ENCODE measurements at places on chromosomes 2 and 18.

DNA sequence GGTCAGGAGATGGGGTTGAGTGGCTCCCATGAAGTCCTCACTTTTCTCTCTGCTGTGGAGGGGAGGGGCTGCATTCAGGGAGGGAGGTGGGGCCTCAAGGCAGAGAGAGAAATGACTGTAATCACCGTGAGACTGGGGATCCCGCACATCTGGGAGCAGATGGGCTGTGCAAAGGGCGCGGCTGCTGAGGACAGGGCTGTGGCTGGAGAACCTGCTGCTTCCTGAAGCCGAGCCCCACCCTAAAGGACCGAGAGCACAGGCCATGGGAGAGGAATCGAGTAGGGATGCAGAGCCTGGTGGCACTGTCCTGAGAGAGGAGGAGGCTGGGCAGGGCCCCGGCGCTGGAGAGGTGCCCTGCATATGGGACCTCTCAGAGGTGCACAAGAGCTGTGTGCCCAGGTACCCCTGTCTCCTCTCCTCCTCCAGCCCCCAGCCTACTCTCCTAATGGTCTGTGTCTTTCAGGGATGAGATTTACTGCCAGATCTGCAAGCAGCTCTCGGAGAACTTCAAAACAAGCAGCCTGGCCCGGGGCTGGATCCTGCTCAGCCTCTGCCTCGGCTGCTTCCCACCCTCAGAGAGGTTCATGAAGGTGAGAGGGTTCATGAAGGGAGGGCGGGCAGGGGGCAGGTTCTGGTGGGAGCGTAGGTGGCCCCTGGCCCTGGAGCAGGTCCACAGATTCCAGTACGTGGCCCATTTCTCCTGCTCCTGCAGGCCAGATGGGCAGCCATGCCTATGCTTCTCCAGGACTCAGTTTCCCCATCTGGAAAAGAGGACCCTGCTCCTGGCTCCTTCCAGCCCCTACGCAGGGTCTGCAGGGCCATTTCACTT, 25.9 kb upstream of the GPR17 start:
- no peak for DNase-seq

DNA sequence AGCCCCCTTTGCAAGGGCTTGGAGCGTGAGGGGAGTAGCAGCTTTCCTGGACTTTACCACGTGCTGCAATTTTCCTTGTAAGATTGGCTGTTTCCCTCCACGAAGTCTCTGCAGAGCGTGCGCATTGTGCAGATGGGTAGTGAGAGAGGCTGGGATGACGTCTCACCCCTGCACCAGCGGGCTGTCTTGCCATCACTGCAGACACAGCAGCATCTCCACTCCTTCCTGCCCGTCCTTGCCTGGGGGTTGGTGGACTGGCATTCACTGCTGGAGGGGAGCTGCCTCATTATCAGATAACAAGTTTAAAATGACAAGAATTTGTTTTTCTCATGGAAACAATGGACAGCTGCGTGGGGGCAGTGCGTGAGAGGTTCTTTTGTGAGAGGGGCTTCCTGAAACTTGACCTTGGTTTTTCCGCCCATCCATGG, 45.3 kb upstream of the HS6ST1 start:
- DNase-seq = no peak

GRCh38 chr2:59413751-59414570, 1139.5 kb downstream of the BCL11A start:
- no peak for DNase-seq

DNA sequence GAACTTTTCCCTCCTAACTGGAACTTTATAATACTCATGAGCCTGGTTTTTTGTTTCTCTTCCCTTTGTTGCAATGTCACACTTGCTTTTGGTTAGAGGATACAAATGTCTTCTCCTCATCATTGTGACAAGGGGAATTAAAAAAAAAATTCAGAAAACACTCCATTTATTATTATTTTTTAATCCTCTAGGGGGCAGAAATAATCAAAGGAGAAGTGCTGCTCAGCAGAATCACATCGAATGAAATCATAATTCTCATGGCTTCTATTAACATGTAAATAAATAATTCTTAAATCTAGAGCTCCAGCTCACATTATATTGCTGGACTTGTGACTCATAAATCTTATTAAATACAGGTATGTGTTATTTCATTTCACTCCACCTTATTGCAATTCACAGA, 273.8 kb downstream of the TRIB2 start:
- no peak for DNase-seq

- no peak for DNase-seq
Measured at GRCh38 chr2:185278761-185279160, 459.8 kb upstream of the FSIP2 start.

GRCh38 chr18:32358075-32358474, 112.6 kb downstream of the GAREM1 start:
- no peak for DNase-seq

GRCh38 chr18:8504880-8505435, 104.3 kb upstream of the RAB12 start:
- no peak for DNase-seq

DNA sequence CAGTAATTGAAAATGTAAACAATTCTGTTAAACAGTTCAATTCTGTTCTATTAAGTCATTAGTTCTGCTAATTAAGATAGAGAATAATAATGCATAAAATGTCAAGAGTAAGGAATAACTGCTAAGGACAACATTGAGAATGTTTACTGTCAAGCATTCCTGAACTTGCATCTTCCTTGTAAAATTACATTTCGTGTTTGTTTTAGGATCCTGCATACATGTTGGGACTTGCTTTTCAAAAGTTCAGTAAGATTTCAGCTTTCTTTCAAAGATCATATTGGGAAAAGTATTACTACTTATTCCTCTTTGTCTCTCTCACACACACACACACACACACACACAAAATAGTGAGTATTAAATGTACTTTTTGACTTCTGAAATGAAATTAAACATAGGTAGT, 20.5 kb downstream of the DYNC1I2 start:
- DNase-seq = no peak

- DNase-seq = no peak
Measured at GRCh38 chr2:161128885-161129284, 31.3 kb upstream of the TANK start.

- no peak for DNase-seq
Measured at GRCh38 chr2:197559681-197560080, 43.8 kb downstream of the MOB4 start.

DNA sequence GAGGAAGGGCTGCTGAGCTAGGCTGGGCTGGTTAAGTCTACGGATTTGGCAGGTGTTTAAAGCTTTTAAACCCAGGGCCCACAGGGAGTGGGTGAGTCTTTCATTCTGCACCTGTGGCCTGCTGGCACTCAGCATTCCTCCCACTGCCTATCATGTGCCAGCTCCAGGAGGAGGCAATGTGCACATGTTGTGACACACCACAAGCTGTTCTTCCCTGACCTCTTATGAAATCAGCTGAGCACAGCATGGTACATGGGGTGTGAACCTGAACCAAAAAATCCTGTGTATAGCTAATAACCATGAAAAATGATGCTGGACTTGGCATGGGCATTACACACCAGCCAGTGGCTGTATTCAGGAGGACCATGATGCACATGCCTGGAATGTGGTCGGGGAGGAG, 297.9 kb upstream of the MMADHC start:
- no peak for DNase-seq

DNA sequence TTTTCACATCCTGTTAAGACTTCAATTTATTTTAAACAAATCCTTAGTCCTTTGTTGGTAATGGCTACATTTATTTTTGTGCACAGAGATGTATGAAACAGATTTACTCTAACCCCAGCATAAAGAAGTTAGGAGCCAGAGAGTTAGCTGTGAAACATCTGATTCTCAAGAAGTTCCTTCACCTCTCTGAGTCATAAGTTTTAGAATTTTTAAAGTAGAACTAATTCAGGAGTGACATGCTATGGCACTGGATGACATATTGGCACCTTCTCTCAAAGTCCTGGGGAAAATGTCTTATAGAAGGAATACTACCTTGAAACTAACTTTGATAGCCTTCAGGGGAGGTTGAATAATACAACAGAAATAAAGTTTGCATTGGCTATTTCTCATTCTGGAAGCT, 6.4 kb upstream of the DSG2 start:
- DNase-seq = no peak

- DNase-seq = no peak
Measured at GRCh38 chr2:75928093-75928492, 217.4 kb upstream of the GCFC2 start.

GRCh38 chr18:53795610-53796009, 428.9 kb downstream of the MBD2 start:
- no peak for DNase-seq

DNA sequence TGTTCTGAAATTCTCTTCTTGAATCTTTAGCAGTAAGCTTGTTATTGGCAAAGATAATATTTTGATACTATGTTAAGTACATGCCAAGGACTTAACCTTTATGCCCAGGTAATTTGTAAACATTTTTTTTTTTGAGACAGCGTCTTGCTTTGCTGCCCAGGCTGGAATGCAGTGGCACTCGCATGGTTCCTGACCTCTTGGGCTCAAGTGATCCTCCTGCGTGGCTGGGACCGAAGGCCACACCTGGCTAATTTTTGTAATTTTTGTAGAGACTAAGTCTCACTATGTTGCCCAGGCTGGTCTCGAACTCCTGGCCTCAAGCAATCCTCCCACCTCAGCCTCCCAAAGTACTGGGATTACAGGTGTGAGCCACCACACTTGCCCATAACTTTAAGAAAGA, 35.7 kb upstream of the ZCCHC2 start:
- DNase-seq = no peak

GRCh38 chr2:179513181-179513580, 248.5 kb upstream of the SESTD1 start:
- no peak for DNase-seq

- DNase-seq = no peak
Measured at GRCh38 chr18:8828300-8828699, 122.9 kb downstream of the MTCL1 start.

- DNase-seq = no peak
Measured at GRCh38 chr2:118584062-118584749, 263.2 kb downstream of the EN1 start.

GRCh38 chr2:203569677-203570316, 34.7 kb upstream of the RAPH1 start:
- no peak for DNase-seq

- no peak for DNase-seq
Measured at GRCh38 chr2:222916229-222917197, 55.7 kb downstream of the ACSL3 start.

DNA sequence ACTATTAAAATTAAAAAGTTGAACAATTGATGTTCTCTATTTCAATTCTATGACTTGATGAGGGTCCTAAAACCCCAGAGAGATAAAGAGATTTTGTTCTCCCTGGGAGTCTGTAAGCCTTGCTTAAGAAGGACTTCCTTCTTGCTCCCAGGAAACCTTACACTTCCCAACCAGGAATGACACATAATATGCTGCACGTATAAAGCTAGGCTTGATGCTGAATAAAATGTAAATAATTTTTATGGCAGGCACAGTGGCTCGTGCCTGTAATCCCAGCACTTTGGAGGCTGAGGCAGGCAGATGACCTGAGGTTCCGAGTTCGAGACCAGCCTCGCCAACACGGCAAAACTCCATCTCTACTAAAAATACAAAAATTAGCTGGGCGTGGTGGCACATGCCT, 27.8 kb downstream of the SPIRE1 start:
- no peak for DNase-seq

DNA sequence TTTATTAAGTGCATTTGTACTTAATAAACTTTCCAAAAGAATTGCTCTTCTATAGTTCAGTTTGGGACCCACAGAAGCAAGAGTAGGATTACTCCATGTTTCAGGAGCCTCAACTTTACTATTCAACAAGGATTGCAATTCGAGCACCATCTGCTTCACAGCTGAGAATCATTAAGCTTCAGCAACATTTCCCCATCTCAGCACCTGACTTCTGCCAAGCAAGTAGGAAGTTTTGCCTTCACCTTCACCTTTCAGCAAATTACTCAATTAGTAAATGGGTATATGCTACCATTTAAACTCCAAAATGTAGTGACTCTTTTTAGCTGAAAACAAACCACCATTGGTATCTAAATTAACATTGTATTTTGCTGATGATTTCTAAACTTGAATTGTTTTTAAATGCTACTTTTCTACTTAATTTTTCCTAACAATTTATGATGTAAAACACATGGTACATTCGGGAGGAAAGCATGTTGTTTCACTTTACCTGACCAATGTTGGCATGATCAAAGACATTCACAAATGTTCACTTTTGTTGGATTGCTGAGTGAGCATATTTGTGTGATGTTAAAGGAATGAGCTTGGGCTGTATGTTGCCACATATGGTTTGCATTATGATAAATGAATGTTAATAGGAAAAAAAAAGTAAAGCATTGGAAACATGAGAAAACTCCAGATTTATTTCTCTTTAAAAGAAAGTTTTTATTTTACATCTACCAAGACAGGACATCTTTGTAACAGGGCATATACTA, 159.2 kb downstream of the GULP1 start:
- no peak for DNase-seq

DNA sequence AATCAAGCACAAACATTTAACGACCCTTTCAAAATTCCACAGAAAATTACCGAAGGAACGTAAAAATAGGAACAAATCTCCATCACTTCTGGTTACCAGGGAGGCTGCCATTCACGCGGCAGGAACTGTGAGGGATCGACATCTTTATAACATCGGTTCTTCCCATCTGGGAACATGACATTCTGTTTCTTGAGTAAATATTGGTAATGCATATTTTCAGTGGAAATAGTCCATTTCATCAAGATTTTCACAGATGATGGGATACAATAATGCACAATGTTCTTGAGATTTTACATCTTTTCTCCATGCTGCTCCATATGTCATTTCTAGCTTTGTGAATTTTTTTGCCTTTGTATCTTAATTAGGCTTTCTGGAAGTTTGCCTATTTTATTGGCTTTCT, 10.0 kb downstream of the ADD2 start:
- no peak for DNase-seq

Measured in activated CD4-positive, alpha-beta T cell treated with anti-CD3 and anti-CD28 coated beads, Interleukin-2, Interleukin-6, amounts not matched to agents 100 ng/mL and 50 ng/mL, durations not matched to agents 16 hours and 8 hours (primary cell).